Chondrocyte (in vitro differentiated cells): ENCODE measurements at places on chromosomes 6 and 20.

- H3K27me3 ChIP-seq, result peaks cover 10% of the 10 kb centered on the region
- no peak for DNase-seq
- H3K4me3 ChIP-seq, result no peak overlapping the region
- H3K4me1 ChIP-seq, result no peaks in the 10 kb centered on the region
These were observed 15.5 kb upstream of the TPBG start for GRCh38 chr6:82348130-82348529.

DNA sequence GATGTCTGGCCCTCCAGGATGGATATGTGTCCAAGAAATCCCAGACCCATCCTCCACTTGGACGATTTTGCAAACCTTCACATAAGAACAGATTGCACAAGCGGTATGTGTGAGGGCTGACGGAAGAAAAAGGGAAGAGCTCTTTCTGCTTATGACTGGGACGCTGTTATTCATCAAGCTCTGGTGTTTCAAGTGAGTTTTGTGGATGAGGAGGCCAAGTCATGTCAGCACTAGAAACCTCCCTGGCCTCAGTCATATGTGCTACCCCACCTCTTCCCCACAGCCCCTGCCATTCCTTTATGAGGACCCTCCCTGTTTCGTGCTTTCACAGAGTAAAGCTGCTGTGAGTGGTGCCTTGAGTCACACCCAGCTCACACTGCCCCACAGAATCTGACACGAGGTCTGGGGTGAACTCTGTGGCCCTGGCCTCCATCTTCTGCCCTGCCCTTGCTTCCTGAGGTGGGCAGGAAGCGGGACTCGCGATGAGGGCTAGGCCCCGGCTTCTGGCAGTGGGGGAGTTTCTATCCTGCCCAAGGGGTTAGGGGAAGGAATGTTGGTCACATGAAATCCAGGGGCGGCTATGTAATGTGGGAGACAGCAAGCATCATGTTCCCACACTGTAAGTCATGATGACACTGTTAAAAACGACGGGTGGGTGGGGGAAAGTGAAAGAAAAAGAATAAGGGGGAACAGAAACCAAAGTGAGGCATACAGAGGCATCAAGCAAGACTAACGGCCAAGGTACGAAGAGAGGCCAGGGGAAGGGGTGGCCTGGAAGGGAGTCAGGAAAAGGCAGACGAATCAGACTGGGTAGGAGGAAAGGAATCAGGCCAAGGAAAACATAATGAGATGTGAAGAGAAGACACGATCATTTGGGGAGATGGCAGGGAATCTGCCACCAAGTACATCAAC lies 78.1 kb downstream of the PRDM1 start:
- H3K27ac ChIP-seq, result peak overlapping the region; percentile 1
- no peak for DNase-seq
- H3K36me3 ChIP-seq, result no peaks in the 10 kb centered on the region
- no peak overlapping the region for H3K4me3 ChIP-seq

GRCh38 chr6:106849120-106849519 lies 125.4 kb downstream of the CD24 start:
- H3K27ac ChIP-seq, result no peak overlapping the region
- no peak for DNase-seq
- H3K4me3 ChIP-seq, result no peak overlapping the region
- H3K27me3 ChIP-seq, result peaks cover 15% of the 10 kb centered on the region
- H3K36me3 ChIP-seq, result no peaks in the 10 kb centered on the region

DNA sequence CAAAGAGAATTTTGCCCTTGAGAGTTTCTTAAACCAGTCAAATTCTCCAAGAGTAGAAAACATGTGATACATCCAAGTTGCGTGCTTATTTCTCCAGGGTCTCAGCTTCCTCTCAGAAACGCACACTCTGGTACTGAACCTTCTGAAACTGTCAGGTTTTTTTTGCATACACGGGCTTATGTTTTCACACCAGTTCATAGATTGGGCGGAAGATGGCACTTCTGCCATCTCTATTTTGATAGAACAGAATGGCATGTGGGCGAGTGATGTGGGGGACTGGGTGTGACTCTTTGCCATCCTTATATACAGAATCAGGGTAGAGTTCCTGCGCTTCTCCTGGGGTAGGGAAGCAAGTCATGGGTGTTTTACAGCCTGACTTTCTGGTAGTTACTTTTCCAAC lies 56.4 kb downstream of the ADTRP start:
- H3K4me1 ChIP-seq, result no peaks in the 10 kb centered on the region
- H3K27ac ChIP-seq, result no peak overlapping the region
- no peaks in the 10 kb centered on the region for H3K36me3 ChIP-seq
- DNase-seq, result no peak
- no peaks in the 10 kb centered on the region for H3K27me3 ChIP-seq

- H3K36me3 ChIP-seq, result no peaks in the 10 kb centered on the region
- no peak overlapping the region for H3K27ac ChIP-seq
- DNase-seq, result no peak
- no peak overlapping the region for H3K4me3 ChIP-seq
- H3K4me1 ChIP-seq, result peaks cover 36% of the 10 kb centered on the region
- no peaks in the 10 kb centered on the region for H3K27me3 ChIP-seq
These were observed 78.4 kb upstream of the CCN6 start for GRCh38 chr6:111975466-111975865.

DNA sequence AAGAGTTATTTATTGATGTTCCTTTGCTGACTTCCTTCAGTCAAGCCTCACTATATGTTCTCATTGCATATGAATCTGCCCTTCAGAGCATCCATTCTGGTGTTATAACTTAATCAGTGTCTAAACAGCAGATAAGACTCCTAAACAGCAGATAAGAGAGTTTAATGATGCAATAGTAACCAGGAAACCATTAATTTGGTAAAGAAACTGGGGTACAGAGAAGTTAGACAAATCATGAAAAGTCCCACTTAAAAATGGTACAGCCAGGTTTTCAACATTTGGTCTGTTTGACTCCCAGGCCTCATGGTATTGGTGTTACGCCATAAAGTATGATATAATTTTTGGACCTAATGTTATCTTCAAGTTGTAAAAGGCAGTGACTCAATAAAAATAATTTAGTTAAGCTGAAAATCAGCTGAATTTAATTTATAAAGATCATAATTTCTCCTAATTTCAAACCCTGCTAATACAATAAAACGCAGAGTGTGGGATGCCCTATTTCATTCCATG lies 127.4 kb upstream of the DST start:
- H3K4me3 ChIP-seq, result no peak overlapping the region
- DNase-seq, result no peak
- peaks cover 82% of the 10 kb centered on the region for H3K4me1 ChIP-seq
- H3K27me3 ChIP-seq, result no peaks in the 10 kb centered on the region
- H3K36me3 ChIP-seq, result peaks cover 2% of the 10 kb centered on the region

- no peak overlapping the region for H3K4me3 ChIP-seq
- DNase-seq, result no peak
- no peaks in the 10 kb centered on the region for H3K27me3 ChIP-seq
- H3K27ac ChIP-seq, result no peak overlapping the region
- peaks cover 11% of the 10 kb centered on the region for H3K4me1 ChIP-seq
- H3K36me3 ChIP-seq, result peaks cover 3% of the 10 kb centered on the region
These were observed 15.7 kb upstream of the TMEM217 start for GRCh38 chr6:37273690-37274089.

DNA sequence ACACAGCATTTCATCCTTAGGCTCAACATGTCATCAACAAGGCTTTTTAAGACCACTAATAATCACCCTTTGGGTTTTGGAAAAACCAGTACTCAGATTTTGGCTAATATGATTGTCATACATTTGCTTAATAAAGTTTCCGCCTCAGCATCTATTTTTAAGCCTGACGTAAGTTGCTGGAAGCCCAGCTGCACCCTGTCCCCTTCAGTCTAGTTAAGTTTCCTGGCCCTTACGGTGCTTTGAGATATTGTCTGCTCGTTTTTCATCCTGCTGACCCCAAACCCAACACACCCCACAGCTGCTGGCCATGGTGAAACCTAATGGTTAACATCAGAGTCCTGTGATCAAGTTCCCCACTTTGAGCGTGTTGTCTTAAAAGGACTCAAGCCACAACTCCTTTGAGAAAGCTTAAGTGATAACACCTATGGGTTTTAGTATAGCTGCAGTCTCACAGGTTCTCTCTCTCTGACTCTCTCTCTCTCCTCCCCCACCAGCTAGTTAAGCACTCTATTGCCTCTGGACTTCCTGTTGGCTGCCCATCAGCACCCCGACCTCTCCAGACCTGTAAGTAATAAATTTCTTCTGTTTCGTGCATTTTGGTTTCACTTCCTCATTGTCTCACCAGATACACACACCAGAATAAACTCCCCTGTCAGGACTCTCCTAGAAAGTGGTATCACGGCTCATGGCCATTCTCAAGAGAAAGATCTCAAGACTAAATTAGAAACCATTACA lies 802.0 kb downstream of the C6orf118 start:
- no peak for DNase-seq
- H3K27me3 ChIP-seq, result no peaks in the 10 kb centered on the region
- no peaks in the 10 kb centered on the region for H3K36me3 ChIP-seq
- H3K27ac ChIP-seq, result no peak overlapping the region

GRCh38 chr6:130575971-130576370 lies 210.2 kb downstream of the TMEM200A start:
- no peaks in the 10 kb centered on the region for H3K36me3 ChIP-seq
- DNase-seq, result no peak
- no peaks in the 10 kb centered on the region for H3K4me1 ChIP-seq
- H3K27ac ChIP-seq, result no peak overlapping the region

DNA sequence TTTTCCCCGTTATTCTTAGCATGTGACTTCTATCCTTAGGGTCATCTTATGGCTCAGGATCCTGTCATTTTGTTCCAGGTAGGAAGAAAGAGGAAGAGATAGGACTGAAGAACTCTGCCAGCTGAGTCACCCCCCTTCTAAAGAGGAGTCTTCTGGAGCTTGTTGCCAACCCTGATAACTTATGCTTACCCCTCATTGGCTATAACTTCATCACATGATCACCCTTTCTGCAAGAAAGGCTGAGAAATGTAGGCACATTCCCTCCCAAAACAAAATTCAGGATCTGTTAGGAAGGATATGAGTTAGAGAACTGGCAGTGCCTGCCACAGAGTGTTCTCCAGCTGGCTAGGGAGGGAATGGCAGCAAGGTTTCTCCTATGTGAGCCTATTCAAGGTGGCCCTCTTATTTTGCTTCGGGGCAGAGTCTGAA lies 35.6 kb downstream of the ARFGEF2 start:
- DNase-seq, result no peak
- H3K27me3 ChIP-seq, result no peaks in the 10 kb centered on the region
- H3K4me3 ChIP-seq, result no peak overlapping the region
- H3K27ac ChIP-seq, result peak overlapping the region; percentile 71
- peaks cover 11% of the 10 kb centered on the region for H3K4me1 ChIP-seq
- peaks cover 34% of the 10 kb centered on the region for H3K36me3 ChIP-seq

DNA sequence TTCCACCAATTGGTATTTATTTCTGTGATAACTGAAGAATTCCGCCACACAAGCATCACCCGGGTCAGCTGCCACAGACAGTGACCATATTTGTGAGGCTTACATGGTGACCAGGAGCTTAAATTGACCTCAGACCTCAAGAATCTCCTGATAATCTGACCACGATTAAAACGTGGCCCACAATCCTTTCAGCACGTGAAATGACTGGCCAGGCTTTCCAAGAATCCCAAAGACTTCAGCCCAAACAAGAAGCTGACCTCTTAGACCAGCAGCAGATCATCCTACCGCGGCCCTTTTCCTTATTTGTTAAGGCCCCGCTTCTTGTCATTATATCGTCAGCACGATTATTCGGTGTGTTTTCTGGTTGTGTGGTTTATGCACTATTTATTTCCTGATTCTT lies 45.6 kb upstream of the CD93 start:
- no peak for DNase-seq
- H3K4me1 ChIP-seq, result no peaks in the 10 kb centered on the region
- no peak overlapping the region for H3K4me3 ChIP-seq
- H3K27me3 ChIP-seq, result no peaks in the 10 kb centered on the region

DNA sequence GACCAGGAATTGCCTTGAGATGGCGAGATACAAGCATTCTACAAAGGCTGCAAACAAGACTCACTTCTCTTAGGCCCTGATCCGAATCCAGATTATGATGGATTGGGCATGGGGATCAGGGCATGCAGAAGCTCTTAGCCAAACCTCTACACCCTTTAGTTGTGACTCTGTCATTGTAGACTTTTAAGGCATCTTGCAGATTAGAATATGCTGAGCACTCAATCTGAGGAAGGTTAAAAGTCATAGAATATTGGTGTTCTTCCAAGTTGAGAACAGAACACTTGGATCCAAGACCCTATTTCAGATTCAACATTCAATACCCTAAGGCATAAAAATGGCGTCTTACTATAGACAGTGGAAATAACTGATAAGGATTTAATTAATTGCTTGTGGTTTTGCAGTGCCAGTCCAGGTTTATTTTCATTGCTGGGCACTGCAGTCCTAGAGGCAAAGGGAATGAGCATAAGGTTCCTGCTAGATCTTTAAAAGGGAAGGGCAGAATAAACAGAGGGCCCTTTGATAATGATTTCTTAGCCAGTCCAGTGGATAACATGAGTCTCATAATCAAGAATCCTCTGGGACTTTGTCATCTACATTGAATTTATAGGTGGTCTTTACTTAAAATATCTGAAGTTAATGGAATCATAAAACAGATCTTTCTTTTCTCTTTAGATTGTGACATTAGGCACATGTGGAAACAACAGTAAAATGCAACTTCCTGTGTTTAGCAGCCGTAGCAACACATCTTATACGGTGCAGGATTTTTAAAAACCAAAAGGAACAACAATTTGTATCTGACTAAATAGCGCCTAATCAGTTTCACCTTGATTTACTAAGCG lies 17.6 kb downstream of the PHACTR2 start:
- no peaks in the 10 kb centered on the region for H3K27me3 ChIP-seq
- H3K4me3 ChIP-seq, result no peak overlapping the region
- peaks cover 93% of the 10 kb centered on the region for H3K4me1 ChIP-seq
- peaks cover 2% of the 10 kb centered on the region for H3K36me3 ChIP-seq

GRCh38 chr6:44704240-44705150 lies 317.0 kb downstream of the CDC5L start:
- no peak for DNase-seq
- H3K4me1 ChIP-seq, result no peaks in the 10 kb centered on the region
- H3K27ac ChIP-seq, result no peak overlapping the region
- H3K27me3 ChIP-seq, result no peaks in the 10 kb centered on the region

- H3K27me3 ChIP-seq, result no peaks in the 10 kb centered on the region
- H3K4me3 ChIP-seq, result no peak overlapping the region
- no peak overlapping the region for H3K27ac ChIP-seq
- no peaks in the 10 kb centered on the region for H3K36me3 ChIP-seq
These were observed 5.6 kb downstream of the BIRC7 start for GRCh38 chr20:63241272-63241671.

- no peak overlapping the region for H3K27ac ChIP-seq
- no peak for DNase-seq
- H3K4me3 ChIP-seq, result no peak overlapping the region
- H3K36me3 ChIP-seq, result no peaks in the 10 kb centered on the region
- no peaks in the 10 kb centered on the region for H3K4me1 ChIP-seq
These were observed 116.6 kb upstream of the PROKR2 start for GRCh38 chr20:5433352-5433751.

DNA sequence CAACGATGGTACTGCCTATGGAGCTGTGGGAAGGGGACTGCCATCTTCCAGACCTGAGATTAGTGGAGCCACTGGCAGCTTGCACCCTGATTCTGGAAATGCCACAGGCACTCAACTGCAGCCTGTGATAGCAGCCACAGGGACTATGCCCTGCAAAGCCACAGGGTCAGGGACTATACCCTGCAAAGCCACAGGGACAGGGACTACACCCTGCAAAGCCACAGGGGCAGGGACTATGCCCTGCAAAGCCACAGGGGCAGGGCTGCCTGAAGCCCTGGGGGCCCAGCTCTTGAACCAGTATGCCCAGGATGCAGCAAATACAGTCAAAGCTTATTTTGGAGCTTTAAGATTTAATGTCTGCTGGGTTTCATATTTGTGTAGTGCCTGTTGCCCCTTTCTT lies 346.6 kb downstream of the C6orf118 start:
- H3K27me3 ChIP-seq, result no peaks in the 10 kb centered on the region
- no peak overlapping the region for H3K4me3 ChIP-seq
- no peaks in the 10 kb centered on the region for H3K4me1 ChIP-seq
- H3K27ac ChIP-seq, result no peak overlapping the region

- peaks cover 49% of the 10 kb centered on the region for H3K4me1 ChIP-seq
- H3K27ac ChIP-seq, result no peak overlapping the region
- H3K36me3 ChIP-seq, result no peaks in the 10 kb centered on the region
- H3K27me3 ChIP-seq, result no peaks in the 10 kb centered on the region
These were observed 220.8 kb upstream of the HEY2 start for GRCh38 chr6:125528621-125529041.
